Activated CD4-positive, alpha-beta T cell treated with anti-CD3 and anti-CD28 coated beads for 24 hours (primary cell): ENCODE measurements at places on chromosomes 6 and 20.

GRCh38 chr6:156191895-156192294 lies 585.3 kb upstream of the ARID1B start:
- DNase-seq, result no peak

DNA sequence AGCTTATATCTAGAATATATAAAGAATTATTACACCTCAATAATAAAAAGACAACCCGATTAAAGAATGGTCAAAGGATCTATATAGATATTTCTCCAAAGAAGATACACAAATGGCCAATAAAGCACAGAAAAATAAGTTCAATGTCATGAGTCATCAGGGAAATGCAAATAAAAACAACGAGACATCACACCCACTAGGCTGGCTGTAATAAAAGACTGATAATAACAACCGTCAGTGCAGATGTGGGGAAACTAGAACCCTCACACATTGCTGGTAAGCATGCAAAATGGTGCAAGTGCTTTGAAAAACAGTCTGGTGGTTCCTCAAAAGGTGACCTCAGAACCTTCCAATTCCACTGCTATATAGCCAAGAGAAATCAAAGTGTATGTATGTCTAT lies 33.0 kb downstream of the TBX18 start:
- DNase-seq, result no peak

DNA sequence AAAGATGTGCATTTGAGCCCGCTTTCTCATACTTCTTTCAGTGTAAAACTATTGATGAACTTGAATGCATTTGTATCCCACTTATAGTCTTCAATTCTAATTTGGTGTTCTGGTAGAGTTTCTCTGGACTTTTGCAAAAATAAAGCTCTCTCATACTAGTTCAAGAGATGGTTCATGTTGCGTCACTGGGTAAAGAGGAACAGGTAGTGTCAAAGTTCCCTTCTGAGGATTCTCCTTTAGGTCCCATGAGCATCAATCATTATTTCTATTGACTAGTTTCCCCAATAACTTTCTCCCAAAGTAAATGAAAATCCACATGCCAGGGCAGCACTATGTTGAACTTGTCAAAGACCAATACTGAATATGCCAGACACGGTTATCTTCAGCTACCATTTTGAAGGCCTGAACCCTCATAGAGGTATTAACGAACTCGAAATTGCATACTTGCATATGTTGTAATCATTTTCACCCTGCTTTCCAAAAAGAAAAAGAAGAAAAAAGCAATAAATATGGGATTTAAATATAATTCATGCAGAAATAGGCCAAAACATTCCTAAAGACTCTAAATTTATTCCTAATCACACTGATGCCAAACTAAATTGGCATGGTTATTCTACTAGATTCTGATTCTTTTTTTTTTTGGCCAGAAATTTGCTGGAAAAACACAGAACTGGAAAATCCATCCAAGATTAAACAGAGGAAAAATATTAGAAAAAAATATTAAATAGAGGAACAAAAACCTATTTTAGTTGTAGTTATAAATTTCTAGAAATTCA lies 84.5 kb downstream of the SGK1 start:
- no peak for DNase-seq

GRCh38 chr6:129280749-129281148 lies 397.8 kb downstream of the LAMA2 start:
- no peak for DNase-seq

- no peak for DNase-seq
These were observed 9.8 kb upstream of the CBFA2T2 start for GRCh38 chr20:33480048-33480447.

GRCh38 chr20:44393608-44394451 lies 38.3 kb downstream of the HNF4A start:
- DNase-seq, result no peak

DNA sequence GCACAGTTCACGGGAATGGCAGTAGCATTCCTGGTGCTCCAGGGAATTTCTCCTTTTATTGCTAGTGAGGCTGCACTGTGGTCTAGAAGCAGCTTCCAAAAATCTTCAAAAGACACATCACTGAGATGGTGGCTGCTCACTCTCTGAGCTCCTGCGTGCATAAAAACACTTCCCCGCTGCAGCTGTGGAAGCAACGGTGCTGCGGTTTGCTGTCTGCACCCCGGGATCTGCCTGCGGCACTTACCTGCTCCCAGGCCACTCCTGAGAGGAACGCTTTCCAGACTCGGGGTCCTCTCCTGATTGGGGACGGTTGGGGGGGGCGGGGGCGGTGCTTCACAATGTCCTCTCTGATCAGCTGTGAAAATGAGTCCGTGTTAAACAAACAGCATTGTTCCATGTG lies 77.9 kb downstream of the TMEM242 start:
- DNase-seq, result no peak

GRCh38 chr20:45103072-45103471 lies 2.1 kb upstream of the KCNS1 start:
- no peak for DNase-seq

DNA sequence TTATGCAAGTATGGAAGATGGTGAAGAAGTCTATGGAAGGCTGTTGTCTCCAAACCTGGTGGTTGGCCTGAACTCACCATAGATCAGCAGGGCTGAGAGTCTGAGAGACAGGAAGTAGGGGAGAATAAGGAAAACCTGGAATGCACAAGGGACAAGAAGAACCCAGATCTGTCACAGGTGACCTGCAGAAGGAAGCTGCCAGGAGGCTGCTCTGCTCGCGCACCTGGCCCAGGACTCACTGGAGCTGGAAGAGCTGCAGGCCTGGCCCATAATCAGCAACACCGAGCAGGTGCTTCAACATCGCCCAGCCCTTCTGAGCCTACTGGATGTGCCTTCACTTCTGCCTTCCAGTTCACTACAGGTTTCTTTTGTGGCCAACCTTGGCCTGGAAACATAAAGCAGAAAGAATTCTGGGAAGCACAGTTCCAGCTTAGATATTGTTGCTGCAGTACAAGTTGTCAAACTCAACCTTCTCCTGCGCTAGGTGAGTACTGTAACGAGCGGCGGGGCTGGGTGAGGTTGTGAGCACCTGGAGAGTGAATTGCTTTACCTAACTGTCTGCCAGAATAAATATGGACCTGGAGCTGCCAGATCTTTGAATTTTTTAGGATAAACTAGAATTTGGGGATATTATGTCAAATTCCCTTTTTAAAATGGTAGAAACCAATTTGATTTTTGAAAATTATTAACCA lies 82.4 kb downstream of the CDH26 start:
- DNase-seq, result no peak

DNA sequence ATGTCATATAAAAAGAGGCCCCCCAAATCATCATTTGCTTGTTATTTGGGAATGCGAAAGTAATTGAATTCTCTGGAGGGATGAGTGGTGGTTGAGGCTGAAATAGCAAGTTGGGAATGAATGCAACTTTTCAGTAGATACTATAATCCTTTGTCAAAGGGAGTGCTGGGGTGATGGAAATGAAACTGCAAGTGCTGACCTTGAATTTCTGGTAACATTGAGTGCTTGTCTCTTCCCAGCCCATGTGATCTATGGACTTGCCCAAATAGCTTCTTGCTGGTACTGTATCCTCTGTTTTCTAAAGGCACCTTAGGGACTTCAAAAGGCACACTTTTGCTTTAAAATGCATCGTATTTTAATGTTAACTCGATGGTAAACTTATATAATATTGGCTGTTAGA lies 14.8 kb downstream of the PAQR8 start:
- DNase-seq, result no peak

GRCh38 chr6:41965429-41966213 lies 24.0 kb upstream of the CCND3 start:
- no peak for DNase-seq

DNA sequence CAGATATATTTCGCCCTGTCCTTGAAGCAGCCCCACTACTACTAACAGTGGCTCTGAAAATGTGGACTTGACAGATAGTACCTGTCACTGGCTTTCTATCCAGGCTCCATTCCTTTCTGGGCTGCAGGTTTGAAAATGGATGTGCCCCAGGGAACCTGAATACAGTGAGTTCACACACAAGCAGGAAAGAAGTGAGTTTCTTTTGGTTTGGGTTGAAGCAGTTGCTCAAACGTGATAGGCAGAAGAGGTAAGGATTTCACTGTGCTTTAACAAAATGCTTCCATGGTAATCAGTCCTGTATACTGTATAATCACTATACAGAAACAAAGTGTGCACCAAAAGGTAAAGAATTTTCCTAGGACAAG lies 382.9 kb downstream of the PRKN start:
- DNase-seq, result no peak

DNA sequence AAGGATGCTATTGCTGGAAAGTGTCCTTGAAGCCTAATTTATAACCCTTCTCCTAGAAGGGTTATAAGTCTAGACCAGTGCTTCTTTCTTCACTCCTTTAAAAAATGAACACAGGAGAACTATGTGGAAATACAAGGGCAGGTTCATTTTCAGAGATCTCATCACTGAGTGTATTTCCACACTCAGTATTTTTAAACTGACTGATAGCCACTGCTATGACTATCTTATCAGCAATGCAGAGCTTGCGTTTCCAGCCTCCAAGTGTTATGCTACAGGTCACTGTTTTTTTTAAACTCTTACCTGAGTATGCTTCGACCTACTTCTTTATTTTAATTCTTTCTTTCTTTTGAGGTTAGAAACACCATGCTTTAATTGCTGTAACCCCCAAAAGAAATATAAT lies 319.1 kb downstream of the ARHGAP18 start:
- no peak for DNase-seq

GRCh38 chr20:50138120-50138478 lies 15.4 kb downstream of the PEDS1 start:
- no peak for DNase-seq

GRCh38 chr6:125363039-125363823 lies 61.5 kb upstream of the HDDC2 start:
- DNase-seq, result no peak

DNA sequence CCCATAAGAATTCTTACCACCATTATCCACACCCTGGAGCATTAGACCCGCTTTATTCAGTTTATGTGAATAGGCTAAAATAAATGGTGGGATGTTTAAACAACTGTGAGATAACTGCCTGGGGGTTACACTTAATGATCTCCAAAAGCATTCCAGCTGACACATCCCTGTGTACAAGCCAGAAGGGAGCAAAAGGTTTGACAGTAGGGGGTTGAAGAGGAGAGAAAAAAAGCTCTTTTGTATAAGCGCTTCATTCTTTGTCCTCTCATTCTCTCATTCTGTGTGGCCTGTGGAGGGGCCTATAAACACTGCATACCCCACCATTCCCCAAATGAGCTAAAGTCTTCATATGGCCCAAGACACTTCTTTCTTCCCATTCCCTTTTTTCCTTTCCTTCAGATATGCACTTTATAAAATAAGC lies 30.8 kb upstream of the COL21A1 start:
- DNase-seq, result no peak

GRCh38 chr6:96562886-96563285 lies at the start of gene FHL5:
Gene FHL5 (plus strand): TSS chr6:96563128. CDS start chr6:96603614, 40,486 bp downstream.
- no peak for DNase-seq

DNA sequence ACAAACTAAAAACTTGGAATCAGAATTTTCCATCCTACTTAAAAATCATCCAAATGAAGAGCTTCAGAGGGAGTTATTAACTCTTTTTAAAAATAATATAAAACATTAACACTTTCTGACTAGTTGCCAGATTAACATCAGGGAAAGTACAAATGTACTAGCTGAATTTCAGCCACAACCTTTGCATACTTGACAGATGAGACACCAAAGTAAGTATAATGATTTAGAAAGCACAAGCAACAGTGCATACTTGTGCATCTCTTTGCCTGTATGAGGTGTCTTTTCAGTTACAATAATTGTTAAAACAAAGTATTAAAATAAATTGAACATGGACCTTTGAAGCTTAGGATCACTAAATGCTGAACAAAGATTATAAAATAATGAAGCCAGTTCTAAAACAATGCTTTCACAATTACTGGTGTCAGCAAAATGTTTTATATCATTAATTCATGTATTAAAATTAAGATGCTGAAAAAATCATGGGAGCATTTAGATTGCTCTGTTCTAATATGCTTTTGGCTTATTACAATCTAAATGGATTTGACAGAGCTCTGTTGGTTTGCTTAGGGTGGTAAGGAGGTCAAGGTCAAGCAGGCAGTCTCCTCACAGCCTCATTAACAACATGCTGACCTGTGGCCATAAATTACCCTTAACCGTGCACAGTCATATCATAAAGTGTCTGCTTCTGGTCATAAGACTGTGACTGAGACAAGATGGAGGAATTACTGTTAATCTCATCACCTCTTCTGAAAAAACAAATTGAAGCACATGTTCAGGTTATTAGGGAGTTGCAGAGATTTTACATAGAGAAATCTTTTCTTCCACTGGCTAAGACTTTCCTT lies 15.1 kb downstream of the RNF217 start:
- no peak for DNase-seq

DNA sequence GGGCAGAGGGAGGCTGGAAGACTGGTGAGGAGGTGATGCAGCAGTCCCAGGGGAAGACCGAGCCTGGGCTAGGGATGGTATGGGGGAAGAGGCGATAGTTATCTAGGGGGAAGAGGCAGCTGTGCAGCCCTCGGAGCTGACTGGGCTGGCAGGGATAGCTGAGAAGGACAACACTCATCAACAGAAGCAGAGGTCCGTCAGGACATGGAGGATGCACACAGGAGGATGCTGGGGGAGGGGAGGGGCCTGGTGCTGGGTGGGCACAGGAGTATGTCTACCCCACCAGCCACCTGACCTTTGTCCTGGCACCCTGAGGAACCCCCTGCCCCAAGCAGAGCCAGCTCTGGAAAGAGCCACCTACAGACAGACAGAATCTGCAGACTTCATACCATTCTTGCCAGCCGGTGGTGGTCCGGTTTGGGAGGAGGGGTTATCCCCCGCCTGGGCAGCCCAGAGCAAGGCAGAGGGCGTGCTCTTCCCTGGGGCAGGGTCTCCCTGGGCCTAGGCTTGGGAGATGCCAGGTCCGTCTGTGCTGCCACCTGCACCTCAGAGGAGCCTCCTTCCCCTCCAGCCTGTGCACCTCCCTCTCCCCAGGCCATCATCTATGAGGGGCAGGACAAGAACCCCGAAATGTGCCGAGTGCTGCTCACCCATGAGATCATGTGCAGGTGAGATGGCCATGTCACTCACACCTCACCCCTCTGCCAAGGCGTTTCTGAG lies 14.9 kb downstream of the EBF4 start:
- DNase-seq, result no peak

- DNase-seq, result no peak
These were observed at the start of gene RUNX2 for GRCh38 chr6:45327956-45328522. Gene RUNX2 (plus strand): TSS chr6:45328330. CDS start chr6:45328727, 397 bp downstream.
